ENCODE measurements at places on chromosomes 16 and 17. TPM values are rescaled to one million over a fixed set of nuclear protein-coding genes. Genes with fewer than 3 reads are reported as not detected.

KRTAP2-3 gene
- 0.33 TPM for total RNA-seq

DNA sequence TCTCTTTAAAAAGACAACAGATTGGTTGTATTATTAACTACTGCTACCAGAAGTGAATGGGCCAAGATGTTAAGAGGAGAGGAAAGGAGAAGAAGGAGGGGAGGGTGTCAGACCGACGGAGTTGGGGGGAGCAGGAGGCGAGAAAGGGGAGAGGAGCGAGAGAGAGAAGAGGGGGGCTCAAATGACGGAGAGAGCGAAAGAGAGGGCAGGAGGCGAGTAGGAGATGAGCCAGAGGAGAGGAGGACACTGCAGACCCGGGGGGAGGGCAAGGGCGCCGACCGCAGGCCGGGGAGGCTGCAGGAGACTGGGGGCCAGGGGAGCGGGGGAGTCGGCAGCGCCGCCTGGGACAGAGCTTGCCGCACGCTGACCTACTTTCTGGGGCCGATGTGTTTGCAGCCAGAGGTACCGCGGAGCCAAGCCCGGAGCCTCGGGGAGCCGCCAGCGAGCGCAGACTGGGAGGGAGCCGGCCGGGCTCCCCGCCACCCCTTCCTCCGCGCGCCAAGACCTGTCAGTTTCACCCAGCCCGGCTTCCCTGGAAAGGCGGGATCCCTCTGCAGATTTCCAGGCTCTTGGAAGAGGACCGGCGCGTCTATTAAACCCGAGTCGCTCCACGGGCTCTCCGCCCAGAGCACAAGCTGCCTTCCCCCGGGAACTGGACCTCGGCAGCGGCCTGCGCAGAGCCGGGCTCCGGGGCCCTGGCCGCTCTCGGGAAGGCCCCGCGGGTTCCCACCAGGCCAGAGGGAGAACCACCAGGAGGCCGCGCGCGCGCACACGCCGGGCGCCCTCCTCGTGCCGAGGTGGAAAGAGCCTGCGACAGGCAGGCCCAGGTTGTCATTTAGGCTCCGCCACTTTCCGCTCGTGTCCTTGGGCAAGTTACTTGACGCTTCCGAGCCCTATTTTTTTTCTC, 74.6 kb downstream of the CMC2 start:
- DNase-seq, result peak; percentile 51

DNA sequence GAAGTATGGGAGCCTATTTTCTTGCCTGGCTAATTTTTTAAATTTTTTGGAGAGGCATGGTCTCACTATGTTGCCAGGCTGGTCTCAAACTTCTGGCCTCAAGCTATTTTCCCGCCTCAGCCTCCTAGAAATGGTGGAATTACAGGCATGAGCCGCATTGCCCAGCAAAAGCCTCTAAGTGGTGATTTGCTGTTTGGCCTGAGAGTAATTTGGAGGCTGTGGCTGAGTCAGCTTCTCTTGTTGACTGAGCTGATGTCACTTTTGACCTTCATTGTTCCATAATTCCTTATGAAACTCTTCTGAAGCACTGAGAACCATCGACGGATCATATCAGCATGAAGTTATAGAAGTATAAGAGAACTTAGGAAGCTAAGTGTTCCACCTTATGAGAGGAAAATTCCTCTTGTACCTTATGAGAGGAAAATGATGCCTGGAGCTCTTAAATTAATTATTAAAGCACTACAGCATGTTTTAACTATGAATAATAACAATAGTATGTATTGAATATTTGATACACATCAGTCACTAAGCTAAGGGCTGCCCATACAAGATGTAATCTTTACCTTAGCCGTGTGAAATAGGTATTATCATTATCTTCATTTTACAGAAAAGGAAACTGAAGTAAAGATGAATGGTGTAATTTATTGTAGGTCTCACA, 220.8 kb upstream of the MON1B start:
- DNase-seq, result no peak

TMEM220 gene
- 0.57 TPM for total RNA-seq

- no peak for DNase-seq
These were observed 28.2 kb downstream of the FCSK start for GRCh38 chr16:70482624-70483023.

PIPOX gene
- 0.69 TPM for total RNA-seq

DNA sequence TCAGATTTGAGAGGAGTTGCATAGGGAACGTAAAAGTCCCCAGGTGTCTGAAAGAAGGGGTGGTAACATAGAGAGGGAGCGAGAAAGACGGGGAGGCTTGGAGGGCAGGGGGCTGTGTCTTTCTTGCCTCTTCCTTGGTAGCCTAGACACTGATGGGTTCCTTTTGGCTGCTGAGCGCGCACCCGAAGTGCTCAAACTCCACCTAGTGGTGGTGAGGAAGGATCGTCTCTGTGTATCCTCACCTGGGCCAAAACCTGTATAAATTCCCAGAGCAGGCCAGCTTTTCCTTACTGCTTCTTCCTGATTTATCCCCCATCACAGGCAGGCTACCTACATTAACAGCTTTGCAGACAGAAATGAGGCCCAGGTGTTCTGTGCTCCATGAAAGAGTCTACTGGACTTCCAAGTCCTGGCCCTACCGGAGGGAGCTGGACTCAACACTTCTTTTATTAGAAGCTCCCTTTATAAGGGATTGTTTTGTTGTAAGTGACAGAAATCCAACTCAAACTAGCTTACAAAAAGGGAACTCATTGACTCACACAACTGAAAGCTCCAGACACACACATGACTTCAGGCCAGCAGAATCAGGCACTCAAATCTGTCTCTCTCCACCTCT, 5.5 kb upstream of the SLC25A35 start:
- peak; percentile 63 for DNase-seq

DNA sequence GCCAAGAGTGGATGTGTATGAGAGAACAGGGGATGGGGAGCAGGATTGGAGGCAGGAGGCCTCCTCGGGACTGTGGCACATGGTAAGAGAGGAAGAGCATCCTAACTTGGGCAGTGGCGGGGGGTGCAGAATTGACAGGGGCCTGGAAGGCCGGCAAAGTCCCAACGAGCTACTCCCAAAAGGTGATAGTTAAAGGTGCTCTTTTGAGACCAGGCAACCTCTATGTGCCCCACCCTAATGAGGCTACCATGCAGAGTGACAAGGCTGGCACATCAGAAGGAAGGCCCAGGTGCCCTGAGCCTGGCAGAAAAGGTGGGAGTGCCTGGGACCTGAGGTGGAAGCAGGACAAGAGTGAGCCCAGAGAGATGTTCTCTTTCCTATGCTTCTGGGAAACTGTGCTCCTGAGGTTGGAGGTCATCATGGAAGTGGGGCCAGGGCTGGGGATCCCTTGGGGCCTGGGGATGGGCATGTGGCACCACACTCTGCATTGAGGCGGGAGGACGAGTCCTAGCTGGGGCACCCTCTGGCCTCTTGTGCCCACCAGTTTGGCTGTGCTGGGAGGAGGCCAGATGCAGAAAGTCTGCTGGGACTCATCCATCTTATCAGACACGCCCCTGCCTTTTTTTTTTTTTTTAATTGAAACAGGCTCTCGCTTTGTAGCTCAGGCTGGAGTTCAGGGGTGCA, 5.9 kb downstream of the RAB11FIP4 start:
- DNase-seq, result no peak

DNA sequence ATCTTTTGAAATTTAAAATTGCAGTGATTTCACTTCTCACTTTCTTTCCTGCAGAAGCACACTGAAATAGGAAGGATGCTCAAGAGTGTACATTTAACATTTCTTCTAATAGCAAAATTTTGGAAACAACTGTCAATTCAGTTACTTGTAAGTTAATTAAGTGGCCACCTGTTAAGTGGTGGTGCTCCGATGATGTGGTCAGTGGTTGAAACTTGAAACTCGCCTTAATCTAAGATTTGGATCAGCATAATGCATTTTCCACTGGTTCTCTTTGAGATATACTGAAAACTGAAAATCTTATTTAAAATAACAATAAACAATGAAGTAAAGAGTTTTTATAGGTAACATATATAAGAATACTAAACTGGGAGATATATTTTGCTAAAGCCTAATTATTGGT, 7.0 kb upstream of the MYH8 start:
- DNase-seq, result no peak

Measured in MG63 (cell line).